ENCODE measurements at places on chromosomes 16 and 17.

- no peak for DNase-seq
These were observed 256.6 kb upstream of the MYOCD start for GRCh38 chr17:12409082-12409481.

DNA sequence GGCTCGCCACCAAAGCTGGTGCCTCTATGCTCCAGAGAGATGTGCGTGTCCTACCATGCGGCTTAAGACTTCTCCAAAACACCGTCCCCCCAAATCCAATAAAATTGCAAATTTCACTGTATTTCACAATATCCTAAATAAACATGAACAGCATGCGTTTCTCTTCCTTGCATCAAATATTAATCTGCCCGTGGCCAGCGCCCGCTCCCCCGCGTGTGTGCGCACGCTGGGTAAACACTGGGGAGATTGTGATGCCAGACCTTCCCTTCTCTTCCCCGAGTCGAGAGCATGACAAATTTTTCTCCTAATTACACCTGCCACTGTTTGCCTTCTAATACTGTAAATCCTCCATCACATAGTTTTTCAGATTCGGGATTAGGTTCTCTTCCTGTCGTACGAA lies 148.1 kb downstream of the MRM1 start:
- no peak for DNase-seq

- DNase-seq = no peak
These were observed 123.7 kb downstream of the SLC39A11 start for GRCh38 chr17:72968798-72969197.

- no peak for DNase-seq
These were observed 37.8 kb upstream of the IL34 start for GRCh38 chr16:70608521-70608920.

- peak; percentile 96 for DNase-seq
These were observed 94.7 kb downstream of the SEC14L1 start for GRCh38 chr17:77235370-77235941.

DNA sequence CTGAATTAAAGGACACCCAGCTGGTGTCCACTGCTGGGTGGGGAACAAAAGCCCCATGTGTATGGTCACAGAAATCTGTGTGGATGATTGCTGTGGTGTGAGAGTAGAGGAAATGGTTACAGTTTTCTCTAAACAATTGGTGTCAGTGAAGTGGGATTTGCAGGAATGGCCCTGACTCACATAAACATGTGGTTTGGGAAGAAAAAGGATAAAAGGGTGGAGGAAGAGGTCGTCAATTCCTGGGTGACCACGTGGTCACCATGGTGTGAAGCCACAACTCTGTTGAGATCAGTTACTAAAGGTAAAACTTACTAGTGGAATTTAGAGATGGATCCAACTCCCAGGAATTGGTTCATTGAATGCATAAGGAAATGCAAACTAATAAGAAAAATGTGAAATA lies 3.6 kb upstream of the TUBG2 start:
- DNase-seq = peak; percentile 83

- DNase-seq = peak; percentile 87
These were observed 3.1 kb downstream of the CDC6 start for GRCh38 chr17:40290629-40291280.

DNA sequence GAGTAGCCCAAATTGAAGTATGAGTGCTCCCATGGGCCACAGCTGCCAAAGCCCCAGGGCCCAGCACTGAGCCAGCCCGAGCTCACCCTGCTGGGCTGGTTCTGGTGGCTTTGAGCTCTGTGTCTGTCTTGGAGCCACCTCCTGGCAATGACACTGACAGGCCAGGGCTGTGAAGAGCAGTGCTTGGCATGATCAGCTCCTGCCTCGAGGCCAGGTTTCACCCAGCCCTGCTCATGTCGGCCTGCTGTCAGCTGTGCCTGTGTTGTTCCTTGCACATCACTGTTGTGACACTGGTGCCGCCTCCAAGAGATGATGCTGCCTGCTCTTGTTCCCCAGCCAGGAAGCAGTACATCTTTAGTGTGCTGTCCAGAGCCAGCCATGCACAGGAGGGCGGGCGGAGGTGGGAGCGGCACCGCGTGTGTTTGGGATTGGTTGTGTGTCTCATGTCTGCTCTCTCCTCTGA lies 26.0 kb downstream of the PLD6 start:
- DNase-seq = no peak

DNA sequence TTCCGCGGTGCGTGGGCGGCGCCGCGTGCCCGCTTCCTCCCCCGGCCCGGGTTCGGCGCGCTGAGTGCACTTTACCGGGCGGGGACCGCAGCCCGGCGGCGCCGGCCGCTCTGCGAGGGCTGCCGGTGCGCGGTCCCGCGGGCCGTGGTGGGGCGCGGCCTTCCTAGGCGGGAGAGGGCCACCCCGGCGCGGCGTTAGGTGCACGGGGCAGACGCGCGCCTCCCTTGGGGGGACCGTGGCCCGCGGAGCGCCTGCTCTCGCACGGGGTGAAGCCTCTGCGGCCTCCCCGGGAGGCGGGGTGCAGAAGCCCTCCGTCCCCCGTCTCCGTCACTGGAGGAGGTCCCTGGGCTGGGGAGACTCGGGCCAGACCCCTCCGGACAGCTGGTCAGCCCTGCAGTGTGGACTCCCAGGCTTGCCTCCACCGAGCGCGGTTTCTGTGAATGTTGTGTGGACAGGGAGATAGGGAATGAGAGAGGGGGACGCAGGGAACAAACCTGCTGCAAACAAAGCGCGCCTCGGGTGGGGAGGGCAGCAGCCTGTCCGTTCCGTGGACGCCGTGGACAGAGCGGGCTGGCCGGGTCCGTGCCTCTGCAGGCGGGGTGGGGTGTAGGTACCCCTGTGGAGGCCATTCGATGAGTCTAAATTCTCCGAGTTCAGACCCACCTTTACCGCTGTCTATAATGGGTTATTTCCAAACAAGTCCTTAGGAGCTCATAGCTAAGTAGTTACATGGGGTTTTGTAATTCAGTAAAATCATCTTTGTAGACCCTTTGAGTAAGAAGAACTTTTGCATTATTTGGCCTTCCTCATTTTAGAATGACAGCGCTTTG lies 721 bp downstream of the TBCD start:
- DNase-seq = no peak

- no peak for DNase-seq
These were observed 180.2 kb upstream of the CHMP6 start for GRCh38 chr17:80811181-80812105.

GRCh38 chr17:37506678-37507077 lies 17.0 kb downstream of the DUSP14 start:
- DNase-seq = no peak

DNA sequence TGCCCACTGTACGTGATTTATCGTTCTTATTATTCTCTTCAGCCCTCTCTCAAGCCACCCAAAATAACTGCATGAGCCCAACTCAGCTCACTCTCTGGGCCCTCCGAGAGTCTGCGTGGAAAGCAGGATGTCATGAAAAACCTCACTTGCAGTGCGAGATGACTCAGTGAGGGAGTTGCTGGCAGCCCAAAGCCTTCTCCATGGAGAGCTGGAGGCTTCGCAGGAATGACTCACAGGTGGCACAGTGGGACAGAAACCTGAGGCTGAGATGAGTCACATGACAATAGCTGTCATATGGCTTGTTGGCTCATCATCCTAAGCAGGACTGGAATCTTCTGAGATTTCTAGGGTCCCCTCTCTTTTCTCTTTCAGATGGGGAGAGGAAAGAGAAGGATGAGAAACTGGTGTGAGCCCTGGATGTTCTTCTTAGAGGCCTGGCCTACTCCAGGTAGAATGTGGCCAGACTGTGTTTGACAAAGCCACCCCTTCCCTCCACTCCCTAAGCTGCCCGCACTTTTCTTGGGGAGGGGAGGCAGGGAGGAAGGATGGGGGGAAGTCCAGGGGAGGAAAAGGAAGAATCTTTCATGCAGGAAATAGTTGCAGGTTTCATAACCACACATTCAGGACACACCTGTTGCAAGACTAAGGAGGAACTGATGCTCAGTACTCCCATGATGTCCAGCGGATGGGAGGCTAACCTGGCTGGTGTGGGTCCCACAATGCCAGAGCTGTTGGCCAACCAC lies 160.6 kb upstream of the RPL38 start:
- peak; percentile 93 for DNase-seq

- DNase-seq = peak; percentile 25
These were observed at the start of gene IRF8 for GRCh38 chr16:85898521-85899442. IRF8 (plus strand) TSS chr16:85899162; CDS start chr16:85903016, 3,854 bp downstream.

DNA sequence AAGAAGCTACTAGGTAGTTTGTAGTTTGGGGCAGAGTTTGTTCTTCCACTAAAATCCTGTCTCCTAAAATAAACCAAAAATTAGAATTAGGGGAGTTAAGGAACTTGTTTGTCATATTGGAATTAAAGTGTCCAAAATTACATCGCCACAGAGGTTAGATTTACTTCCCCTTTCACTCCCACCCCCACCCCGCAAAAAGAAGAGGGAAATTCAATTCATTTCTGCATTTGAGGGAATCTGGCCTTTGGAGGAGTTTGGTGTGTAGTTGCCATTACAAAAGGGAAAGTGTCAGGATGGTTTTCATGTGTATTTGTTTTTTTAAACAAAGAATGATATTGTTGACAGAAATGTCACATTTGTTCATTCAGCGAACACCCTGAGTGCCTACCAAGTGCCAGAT lies 5.8 kb downstream of the TMEM97 start:
- no peak for DNase-seq

DNA sequence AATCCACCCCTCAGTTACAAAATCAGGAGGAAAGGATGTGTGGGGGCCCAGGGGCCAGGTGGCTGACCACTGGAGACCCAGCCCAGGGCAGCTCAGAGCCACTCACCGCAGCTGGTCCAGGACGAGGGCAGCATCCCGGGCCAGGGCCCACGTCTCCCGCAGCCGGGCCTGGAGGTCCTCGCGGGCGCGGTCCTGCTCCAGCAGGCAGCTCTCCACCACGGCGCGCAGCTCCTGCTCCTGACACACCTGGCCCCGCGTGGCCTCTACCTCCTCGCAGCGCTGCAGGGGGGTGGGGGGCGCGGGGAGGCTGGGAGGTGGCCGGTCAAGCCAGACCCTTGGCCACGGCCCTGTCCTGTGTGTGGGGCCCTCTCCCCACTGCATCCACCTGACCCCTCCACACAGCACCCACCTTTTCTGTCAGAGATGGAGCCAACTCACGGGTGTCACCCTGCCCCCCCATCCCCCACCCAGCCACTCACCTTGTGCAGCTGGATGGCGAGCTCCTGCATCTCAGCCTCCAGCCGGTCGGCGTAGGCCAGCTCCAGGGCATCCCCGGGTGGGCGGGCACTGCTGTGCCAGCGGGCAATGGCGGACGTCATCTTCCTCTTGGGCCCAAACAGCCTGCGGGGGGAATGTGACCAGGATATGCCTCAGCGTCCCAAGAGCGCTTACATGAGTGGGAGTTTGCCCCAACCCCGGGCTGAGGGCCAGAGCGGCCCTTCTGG lies 5.1 kb downstream of the NUDT16L1 start:
- DNase-seq = no peak

DNA sequence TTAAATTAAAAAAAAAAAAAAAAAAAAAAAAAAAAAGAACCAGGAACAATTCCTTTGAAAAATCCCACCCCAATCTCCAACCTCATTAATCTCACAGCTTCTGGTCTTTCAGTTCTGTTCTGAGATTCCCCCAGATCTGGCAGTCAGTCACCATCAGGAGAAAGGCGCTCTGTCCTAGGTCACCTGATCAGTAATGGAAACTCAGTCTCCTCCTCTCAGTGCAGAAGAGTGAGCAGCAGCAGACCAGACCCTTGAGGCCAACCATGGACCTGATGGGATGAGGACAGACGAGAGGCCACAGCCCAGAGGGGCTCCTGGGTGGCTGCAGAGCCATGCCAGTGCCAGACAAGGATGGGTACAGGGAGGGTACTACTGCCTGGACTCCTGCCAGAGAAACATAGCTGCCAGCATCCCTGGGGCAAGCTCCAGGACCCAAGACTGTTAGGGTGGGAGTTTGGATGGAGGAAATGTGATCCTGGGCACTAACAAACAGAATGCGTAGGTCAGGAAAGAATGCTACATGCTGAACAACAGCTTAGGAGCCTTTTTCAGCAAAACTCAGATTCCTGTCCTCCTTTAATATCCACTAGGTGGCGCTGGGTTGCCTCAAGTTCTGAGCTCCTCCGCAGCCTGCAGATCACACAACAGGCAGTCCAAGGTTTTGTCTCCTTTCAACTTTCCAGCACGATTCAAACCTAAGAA lies 28.7 kb downstream of the MPG start:
- peak; percentile 73 for DNase-seq

GRCh38 chr16:55575496-55575895 lies 9.0 kb downstream of the CAPNS2 start:
- DNase-seq = no peak

GRCh38 chr16:88318521-88318920 lies 64.2 kb upstream of the ZNF469 start:
- no peak for DNase-seq

DNA sequence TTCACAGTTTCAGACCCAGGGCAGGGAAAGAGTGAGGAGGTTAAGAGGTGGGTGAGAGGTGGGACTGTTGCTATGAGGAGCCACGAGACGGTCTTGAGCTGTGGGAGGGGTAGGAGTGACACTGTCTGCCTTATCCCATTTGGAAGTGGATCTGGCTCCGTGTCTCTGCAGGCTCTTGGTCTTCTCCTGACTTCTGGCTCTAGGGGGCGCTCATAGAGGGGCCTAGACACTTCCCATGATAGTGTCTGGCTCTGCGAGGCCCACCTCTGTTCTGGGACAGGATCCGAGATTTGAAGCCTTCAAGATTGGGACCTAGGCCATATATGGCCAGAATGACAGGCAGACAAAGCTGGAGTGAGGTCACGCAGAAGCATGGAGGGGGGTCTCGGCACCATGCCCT lies 204.5 kb downstream of the GSG1L start:
- no peak for DNase-seq

DNA sequence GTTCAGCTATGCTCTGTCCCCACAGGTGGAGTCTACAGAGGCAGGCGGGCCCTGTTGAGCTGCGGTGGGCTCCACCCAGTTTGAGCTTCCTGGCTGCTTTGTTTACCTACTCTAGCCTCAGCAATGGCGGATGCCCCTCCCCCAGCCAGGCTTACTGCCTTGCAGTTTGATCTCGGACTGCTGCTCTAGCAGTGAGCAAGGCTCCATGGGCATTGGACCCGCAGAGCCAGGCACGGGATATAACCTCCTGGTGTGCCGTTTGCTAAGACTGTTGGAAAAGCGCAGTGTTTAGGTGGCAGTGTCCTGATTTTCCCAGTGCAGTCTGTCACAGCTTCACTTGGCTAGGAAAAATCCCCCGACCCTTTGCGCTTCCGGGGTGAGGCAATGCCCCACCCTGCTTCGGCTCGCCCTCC lies 89.1 kb downstream of the BCAS3 start:
- no peak for DNase-seq

GRCh38 chr17:78647032-78647431 lies 69.8 kb upstream of the DNAH17 start:
- DNase-seq = no peak

- DNase-seq = no peak
These were observed 115.1 kb downstream of the HIC1 start for GRCh38 chr17:2170023-2170422.

- DNase-seq = no peak
These were observed 150.0 kb downstream of the MSI2 start for GRCh38 chr17:57406131-57406980.

DNA sequence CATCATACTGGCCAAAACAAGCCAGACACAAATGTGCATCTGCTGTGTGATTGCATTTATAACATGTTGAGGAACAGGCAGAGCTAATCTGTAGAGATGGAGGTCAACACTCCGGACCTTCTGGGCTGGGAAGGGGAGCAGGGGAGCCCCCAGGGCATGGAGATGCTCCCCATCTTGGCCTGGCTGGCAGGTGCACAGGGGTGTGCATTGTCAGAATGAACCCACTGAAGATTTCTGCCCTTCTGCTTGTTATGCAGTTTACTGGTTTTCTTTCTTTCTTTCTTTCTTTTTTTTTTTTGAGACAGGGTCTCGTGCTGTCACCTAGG lies 146.9 kb downstream of the CMIP start:
- DNase-seq = no peak
